ENCODE measurements at places on chromosomes 7 and 10.

DNA sequence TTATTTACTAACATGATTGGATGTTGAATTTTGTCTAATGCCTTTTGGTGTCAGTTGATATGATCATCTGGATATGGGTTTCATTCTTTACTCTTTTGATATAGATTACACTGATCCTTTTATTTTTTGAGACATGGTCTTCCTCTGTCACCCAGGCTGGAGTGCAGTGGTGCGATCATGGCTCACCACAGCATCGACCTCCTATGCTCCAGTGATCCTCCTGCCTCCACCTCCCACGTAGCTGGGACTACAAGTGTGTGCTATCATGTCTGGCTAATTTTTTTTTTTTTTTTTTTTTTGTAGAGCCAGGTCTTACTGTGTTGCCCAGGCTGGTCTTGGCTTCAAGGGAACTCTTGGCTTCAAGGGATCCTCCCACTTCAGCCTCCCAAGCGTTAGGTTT lies 27.1 kb downstream of the BMS1 start:
- DNase-seq = no peak

DNA sequence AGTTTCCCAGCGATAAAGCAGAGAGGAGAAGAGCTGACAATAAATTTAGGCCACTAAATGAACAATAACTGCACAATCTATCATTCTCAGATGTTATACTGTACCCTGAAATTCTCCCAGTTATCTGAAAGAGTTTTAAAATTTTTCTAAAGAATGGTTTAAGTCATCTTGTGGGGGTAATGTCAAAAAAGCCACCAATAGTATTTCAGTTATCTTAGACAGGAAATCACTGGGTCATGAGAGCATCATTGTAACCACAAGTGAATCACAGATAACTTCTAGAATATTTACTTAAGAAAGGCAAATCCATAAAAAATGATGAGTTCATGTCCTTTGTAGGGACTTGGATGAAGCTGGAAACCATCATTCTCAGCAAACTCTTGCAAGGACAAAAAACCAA lies 147.1 kb downstream of the DNAJB9 start:
- DNase-seq = no peak

DNA sequence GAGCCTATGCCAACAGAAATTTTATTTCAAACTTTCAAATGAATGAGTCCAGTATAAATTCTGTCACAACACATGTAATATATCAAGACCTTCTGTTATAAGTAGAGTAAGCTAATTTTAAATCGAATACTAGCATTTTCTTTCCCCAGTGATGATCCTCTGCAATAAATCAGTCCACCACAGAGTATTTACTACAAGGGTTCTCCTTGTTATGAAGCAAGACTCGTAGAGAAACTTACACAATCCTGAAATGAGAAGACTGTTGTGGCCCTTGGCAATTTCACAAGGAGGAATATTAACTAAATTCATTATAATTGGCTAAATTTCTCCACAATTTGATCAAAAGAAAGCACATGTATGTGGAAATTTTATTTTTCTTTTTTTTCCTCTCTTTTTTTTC lies 312.4 kb upstream of the DGKB start:
- DNase-seq = no peak

GRCh38 chr7:4133491-4134044 lies 548.5 kb upstream of the FOXK1 start:
- no peak for DNase-seq

- DNase-seq = no peak
Measured at GRCh38 chr10:132866601-132867381, 75.6 kb downstream of the CFAP46 start.

All from stimulated activated CD4-positive, alpha-beta T cell treated with anti-CD3 and anti-CD28 coated beads, Interleukin-1b, Interleukin-23, amount 100 ng/mL, for 1 hour (primary cell).